ENCODE measurements at places on chromosomes 16 and 17.

DNA sequence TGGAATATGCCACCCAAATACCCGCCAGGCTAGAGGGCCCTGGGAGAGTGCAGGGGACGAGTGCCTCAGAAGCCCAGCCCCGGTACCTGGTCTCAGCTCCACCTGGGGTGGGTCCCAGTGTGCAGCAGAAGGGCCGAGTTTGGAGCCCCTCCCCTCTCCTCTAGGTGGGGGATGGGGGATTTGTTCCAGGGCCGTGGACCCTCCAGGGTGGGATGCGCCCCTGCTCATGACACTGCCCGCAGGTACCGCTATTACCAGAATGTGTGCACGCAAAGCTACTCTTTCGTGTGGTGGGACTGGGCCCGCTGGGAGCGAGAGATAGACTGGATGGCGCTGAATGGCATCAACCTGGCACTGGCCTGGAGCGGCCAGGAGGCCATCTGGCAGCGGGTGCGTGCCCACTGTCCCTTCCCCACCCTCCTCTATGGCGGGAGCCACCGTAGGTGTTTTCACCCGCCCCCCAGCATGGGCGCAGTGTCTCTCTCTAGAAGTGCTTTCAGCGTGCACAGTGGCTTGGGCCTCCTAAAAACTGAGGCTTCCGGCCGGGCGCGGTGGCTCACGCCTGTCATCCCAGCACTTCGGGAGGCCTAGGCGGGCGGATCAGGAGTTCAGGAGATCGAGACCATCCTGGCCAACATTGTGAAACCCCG, 1.2 kb downstream of the NAGLU start:
- DNase-seq, result no peak

- no peak for DNase-seq
Measured at GRCh38 chr16:85312642-85313525, 200.6 kb upstream of the CIBAR2 start.

- DNase-seq, result no peak
Measured at GRCh38 chr17:7703584-7704479, 1.2 kb upstream of the EFNB3 start.

DNA sequence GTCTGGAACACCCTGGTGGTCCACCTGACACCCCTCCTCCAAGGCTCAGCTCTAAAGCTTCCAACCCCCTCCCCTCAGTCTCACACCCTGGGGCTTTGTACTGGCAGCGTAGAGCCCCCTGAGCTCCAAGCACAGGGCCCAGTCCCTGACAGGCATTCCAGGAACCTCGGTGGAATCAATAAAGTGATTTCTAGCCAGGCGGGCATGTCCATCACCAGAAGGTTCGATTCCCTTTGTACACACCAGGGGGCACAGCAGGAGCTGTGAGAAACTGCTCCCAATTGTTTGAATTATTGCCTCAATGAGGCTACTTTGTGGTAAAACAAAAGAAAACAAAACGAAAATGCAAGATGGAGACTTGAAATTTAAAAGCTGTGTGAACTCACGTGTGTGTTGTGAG, 51.8 kb downstream of the SMPD3 start:
- DNase-seq, result no peak

DNA sequence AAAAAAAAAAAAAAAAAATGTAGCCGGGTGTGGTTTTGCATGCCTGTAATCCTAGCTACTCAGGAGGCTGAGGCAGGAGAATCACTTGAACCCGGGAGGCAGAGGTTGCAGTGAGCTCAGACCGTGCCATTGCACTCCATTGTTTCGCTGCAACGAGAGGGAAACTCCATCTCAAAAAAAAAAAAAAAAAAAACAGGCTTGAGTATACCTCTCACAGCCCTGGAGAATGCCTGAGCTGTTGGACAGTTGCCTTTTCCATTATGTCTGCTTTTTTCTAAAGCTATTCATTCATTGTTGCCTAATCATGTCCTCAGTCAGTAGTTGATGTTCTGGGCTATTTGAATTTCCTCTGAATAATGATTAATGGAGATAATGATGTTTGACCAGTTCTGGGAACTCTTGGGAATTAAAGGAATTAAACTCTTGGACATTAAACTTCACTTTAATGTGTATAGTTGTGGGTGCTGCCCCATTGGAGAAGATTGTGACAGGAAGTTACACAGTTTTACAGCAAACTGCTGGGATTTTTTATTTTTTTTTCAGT, 11.8 kb downstream of the HMOX2 start:
- no peak for DNase-seq

DNA sequence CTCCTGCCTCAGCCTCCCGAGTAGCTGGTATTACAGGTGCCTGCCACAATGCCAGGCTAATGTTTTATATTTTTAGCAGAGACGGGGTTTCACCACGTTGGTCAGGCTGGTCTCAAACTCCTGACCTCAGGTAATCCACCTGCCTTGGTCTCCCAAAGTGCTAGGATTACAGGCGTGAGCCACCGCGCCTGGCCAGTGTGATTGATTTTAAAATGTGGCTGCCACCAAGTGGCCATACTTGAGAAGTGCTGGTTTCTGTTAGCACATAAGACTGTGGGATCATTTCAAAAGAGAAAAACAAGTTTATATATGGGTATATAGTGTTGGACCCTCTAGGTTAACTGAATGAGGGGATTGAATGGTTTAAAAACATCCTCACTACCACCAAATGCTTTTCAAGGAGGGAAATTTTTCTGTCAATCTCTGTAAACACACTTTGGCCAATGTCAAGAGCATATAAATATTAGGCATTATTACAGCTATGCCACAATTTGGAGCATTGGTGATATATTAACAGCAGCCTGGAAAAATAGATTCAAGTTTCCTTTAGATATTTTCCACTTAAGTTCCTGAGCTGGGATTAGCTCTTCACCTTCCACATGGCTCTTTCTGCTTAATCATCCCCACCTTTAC, 13.5 kb upstream of the DHRS13 start:
- DNase-seq, result no peak

DNA sequence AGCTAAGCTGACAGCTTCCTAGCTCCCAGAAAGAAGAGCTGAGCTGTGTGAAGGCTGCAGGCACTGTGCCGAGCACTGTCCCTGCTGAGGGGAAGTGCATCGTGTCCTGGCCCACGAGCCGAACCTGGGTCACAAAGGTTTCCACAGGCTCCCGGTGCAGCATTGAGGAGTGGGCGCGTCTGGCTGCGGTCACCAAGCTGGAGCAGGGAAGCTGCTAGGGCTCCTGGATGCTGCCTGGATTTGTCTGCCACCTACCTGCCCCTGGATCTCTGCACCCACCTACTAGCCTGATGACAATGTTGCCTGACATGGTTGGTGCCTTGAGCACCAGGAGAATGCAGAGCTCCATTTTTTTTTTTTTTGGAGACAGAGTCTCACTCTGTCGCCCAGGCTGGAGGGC, 6.5 kb upstream of the SRRM2 start:
- DNase-seq, result no peak

- DNase-seq, result no peak
Measured at GRCh38 chr16:53043986-53044601, 8.6 kb downstream of the CHD9NB start.

DNA sequence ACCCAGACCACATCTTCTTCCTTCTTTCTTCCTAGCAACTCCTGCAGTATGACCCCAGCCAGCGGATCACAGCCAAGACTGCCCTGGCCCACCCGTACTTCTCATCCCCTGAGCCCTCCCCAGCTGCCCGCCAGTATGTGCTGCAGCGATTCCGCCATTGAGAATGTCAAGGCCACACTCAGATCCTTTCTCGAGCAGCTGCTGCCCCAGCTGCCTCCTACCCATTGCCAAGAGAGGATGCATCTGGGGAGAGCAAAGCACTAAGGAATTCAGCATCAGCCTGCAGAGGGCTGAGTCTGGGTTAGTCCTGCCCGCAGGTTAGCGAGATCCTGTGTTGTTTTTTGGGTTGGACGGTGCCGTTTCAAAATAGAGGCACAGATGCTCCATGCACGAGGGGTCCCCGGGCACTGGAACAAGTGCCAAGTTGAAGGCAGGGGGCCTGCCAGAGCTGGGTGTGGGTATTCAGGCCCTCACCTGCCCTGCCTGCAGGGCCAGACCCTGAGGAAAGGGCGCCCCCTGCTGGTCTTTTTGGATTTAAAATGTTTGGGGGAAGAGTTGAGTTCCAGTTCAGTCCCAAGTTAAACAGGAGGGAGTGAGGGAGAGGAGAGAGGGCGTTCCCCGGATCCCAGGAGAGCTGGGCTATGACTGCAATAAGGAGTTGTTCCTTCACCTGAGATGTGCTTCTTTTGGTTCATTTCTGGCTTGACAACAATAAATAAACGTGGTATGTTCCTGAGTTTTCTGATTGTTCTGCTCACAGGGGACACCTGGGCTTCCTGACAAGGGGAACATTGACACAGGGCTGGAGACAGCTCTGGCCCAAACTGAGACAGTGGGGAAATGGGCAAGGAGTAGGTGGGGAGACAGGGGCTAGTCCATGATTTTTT, 4.9 kb downstream of the CDK3 start:
- peak; percentile 81 for DNase-seq

GRCh38 chr16:88635671-88636319, 2.6 kb upstream of the IL17C start:
- DNase-seq, result no peak

DNA sequence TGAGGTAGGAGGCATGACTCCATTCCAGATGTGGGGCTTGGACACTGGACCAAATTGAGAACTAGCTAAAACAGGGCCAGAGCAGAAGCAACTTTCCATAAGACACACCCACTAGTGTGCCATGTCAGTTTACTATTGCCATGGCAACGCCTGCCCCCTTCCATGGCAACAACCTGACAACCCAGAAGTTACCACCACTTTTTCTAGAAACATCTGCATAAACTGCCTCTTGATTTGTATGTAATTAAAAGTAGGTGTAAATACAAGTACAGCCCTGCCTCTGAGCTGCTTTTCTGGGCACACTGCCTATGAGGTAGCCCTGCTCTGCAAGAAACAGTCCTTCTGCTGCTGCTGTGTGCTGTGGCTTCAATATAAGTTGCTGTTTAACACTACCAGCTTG, 19.5 kb upstream of the SCNN1B start:
- no peak for DNase-seq

- no peak for DNase-seq
Measured at GRCh38 chr17:36697903-36698530, 96.6 kb downstream of the MRM1 start.

- DNase-seq, result no peak
Measured at GRCh38 chr17:3946711-3947235, 17.5 kb downstream of the ATP2A3 start.

- DNase-seq, result peak; percentile 64
Measured at GRCh38 chr16:1102921-1103635, 7.0 kb upstream of the C1QTNF8 start.

GRCh38 chr17:29154516-29155226, 25.5 kb downstream of the MYO18A start:
- DNase-seq, result no peak

GRCh38 chr17:43309505-43310332, 75.9 kb upstream of the RNU2-1 start:
- no peak for DNase-seq

DNA sequence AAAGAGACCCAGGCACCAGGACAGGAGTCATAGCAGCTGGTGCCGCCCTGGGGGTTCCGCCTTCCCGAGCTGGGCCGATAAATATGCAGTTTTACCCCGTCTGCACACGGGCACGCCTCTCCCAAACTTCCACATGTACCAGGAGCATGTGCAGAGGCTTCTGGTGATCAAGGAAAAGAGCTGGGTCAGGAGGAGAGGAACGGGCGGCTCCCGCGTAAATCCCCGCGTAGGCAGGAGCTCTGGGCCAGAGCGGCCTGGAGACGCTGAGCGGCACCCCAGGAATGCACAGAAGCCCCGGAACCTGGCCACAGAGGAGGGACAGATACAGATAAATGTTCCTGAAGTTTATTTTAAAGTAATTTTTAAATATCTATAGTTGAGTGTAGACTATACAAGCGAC, 46.6 kb upstream of the METRNL start:
- DNase-seq, result no peak

DNA sequence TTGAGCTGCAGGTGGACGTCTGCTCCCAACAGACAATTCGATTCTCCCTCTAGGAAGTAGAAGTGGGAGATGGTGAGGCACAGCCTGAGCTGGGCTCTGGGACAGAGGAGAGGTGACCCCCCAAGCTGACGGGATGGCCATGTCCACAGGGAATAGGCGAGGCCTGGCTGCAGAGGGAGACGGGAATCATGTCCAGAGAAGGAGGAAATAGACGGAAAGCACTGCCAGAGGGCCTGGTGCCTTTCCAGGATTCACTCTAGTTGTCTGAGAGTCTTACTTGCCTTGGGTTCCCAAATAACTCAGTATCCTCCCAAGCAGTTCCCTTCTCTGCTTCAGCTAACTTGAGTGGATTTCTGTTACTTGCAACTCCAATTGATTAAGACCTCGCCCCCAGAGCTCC, 4.3 kb upstream of the CRISPLD2 start:
- DNase-seq, result no peak

DNA sequence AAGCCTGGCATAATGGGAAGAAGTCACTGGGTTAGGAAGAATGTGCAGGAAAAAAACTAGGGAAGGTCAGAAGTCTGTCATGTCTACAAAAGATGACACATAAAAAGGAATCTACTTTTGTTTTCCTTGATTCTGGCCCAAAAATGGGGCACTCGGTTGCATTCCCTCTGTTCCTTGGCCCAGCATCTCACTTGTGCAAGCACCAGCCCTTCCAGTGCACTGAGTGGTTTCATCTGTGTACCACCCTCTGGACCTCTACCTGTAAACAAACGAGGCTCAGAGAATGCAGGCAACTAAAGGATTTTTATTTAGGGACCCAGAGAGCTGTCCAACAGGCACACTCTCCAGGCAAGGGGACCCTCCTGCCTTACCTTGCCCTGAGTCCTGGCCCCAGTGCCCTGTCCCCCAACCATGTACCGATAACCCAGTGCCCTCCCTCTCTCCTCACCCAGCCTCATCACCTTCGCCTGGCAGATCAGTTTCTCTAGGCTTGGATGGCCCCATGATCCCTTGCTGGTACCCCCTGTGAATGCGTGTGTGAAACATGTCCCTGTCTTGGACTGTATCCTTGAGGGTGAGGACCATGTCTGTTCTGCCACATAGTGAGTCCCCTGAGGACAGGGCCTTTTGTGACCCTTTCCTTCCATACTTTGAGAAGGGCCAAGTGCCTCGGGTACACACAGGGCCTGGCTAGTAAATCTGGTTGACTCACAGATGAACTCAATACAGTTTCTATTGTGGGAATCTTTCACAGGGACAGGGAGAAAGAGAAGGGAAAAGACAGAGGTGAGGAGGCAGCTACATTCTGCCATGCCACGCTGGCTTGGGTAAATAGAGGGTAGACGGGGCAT, 13.3 kb downstream of the NXPH3 start:
- no peak for DNase-seq

GRCh38 chr16:77663711-77664110, 58.6 kb upstream of the NUDT7 start:
- DNase-seq, result no peak

DNA sequence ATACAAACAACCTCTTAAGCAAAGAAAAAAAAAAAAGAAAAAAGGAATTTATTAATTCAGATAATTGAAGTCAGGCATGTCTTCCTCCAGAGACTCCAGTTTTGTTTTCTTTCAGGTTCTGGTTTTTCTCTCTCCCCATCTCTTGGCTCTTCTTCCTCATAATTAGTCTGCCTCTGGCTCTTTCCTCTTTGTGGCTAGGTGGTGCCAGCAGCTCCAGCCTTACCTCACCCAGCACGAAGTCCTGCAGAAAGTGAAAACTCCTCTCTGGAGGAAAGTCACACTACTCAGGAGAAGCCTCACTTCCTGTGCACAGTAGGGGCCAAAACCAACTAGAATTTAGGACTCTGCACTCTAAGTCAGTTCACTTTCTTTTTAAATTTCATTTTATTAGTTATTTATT, 10.3 kb upstream of the NFAT5 start:
- no peak for DNase-seq

- DNase-seq, result no peak
Measured at GRCh38 chr16:51244887-51245657, 94.0 kb upstream of the SALL1 start.

Measured in activated CD8-positive, alpha-beta memory T cell treated with anti-CD3 and anti-CD28 coated beads for 48 hours (primary cell).